ENCODE measurements at places on chromosomes 16 and 17. TPM values are rescaled to one million over a fixed set of nuclear protein-coding genes. Genes with fewer than 3 reads are reported as not detected.
A peak's percentile ranks its signal among the peaks of the same experiment; 100 is the strongest.

SGCA gene
- polyA plus RNA-seq: not detected

NAGS gene
- 54.9 TPM for polyA plus RNA-seq

C16orf92 gene
- not detected for polyA plus RNA-seq

ARSG gene
- not detected for polyA plus RNA-seq

CCL13 gene
- 7.6 TPM for polyA plus RNA-seq

PLA2G10 gene
- 8.0 TPM for polyA plus RNA-seq

ITGB3 gene
- 0.67 TPM for polyA plus RNA-seq

GRCh38 chr17:82613283-82614094 is 34.8 kb downstream of the WDR45B start:
- DNase-seq: no peak

DNA sequence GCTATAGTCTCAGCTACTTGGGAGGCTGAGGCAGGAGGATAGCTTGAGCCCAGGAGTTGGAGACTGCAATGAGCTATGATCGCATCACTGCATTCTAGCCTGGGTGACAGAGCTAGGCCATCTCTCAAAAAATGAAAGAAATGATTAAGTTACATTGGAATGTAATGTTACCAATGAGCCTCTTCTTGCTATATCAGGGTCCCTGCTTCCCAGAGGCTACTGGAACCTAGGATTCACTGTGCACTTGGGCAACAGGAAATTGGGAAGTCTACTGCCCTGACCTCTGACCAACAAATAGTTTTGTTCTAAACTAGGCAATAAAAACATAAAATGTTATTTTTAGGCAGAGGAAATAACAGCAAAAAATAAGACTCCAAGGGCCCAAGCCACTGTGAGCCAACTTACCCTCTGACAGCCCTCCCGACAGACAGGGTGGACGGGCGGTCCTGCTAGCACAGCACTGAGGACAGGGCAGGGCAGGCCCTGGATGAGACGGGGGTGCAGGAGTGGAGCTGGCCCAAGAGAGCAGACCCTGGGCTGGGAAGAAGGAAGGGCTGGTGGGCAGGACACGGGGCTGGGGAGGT is 27.5 kb downstream of the NSMCE1 start:
- no peak for DNase-seq

DNA sequence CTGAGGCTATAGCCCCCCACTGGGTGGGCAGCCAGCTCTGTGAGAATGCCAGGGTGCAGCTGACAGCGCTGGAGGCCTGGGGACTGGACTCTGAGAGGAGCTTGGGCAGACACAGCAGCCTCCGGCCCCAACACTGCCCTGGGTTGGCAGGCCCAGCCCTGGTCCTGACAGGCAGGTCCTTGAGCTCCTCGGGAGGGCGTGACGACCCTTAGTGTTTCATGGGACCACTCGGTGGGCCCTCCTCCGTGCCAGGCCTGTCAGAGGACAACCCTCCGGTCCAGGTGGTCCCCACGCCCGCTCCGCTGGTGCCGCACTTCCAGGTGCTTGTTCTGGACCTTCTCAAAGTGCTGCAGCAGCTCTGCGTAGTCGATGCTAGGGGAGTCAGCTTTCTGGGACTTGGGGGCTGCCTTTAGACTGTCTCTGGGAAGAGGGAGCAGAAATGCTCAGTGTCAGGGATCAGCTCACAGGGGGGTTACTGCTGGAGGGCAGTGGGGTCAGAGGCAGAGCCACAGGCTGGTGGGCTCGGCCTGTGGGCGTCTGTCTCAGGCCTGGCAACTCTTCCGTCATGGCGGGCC is 1.9 kb upstream of the MTSS2 start:
- DNase-seq: no peak

DNA sequence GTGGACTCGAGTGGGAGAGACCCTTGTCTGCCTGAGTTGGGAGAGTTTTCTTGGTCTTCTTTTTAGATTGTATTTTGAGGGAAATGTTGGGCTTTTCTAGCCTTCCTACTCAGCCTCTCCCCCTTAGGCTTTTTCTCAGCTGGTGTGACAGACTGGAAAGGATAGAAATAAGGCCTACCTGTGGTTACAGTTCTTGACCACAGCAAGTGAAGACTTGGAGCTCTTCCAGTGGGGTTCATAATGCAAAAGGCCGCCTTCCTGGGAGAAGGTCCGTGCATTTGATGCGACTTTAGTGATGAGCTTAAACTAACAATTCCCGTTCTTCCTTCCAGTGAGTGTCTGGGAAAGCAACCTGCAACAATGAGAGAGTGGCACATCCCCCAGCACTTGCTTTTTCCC is 56.8 kb downstream of the B9D1 start:
- DNase-seq: no peak

DNA sequence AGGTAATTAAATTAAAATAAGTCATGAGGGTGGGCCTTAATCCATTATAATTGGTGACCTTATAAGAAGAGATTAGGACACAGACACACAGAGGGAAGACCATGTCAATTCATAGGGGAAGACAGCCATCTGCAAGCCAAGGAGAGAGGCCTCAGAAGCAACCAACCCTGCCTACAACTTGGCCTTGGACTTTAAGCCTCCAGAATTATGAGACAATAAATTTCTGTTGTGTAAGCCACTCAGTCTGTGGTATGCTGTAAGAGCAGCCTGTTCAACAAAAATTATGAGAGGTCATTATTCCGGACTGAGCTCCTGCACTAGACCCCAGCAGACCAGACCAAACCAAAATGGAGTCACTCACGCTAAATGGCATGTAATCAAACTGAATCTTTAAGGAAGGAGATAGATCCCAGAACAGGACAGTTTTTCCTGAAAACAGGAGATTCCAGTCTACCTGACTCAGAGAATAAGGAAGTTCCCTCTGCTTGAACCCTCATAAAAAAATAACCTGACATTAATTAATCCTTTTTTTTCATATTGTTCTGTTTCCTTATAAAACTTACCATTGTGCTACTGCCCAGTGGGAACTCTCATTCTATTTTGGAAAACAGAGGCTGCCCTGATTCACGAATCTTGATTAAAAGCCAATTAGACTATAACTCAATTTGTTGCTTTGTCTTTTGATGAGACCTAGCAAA is 74.3 kb downstream of the DNAH3 start:
- peak; percentile 92 for DNase-seq

- DNase-seq: no peak
These were observed 26.9 kb upstream of the PHAF1 start for GRCh38 chr16:67082891-67083290.

DNA sequence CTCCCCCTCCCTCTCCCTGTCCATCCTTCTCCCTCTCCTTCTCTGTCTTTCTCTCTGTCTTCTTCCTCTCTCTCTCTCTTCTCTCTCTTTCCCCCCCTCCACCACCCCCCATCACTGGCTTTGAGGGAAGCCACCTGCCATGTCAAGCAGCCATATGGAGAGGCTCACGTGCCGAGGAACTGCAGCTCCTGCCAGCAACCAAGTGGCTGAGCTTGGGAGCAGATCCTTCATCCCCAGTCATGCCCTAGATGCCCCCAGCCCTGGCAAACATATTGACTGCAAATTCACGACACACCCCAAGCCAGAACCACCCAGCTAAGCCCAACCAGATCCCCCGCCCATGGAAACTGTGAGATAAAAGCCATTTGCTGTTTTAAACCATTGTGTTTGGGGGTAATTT is 40.9 kb upstream of the RBFOX3 start:
- no peak for DNase-seq

DNA sequence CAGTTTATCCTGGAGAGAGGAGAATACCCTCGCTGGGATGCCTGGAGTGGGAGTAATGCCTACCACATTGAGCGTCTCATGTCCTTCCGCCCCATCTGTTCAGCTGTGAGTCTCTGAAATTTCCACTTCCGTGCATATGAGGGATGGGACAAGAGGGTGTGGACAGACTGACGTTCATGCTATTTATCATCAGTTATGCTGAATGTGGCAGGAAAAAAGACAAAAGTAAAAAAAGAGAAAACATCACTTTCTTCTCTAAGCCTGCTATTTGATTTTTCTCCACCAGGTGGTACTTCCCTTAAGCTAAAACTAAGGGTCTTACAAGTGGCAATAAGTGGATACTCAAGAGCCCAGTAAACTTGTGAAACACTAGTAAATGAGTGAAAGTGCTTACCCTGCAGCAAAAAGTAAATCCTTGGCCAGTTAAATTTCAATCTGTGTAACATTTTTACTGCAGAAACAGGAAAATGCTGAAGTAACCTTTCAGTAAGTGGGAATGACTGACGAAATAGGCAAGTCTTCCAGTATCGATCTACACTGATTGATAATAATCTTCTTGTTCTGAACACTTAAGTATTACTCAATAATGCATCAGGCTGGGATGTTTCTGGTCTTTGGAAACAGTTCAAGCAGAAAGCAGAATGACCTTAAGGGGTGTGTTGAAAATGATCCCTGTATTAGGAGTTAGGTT is 5.6 kb downstream of the CRYBA1 start:
- no peak for DNase-seq

- DNase-seq: no peak
These were observed 15.2 kb upstream of the METRNL start for GRCh38 chr17:83064021-83064731.

DNA sequence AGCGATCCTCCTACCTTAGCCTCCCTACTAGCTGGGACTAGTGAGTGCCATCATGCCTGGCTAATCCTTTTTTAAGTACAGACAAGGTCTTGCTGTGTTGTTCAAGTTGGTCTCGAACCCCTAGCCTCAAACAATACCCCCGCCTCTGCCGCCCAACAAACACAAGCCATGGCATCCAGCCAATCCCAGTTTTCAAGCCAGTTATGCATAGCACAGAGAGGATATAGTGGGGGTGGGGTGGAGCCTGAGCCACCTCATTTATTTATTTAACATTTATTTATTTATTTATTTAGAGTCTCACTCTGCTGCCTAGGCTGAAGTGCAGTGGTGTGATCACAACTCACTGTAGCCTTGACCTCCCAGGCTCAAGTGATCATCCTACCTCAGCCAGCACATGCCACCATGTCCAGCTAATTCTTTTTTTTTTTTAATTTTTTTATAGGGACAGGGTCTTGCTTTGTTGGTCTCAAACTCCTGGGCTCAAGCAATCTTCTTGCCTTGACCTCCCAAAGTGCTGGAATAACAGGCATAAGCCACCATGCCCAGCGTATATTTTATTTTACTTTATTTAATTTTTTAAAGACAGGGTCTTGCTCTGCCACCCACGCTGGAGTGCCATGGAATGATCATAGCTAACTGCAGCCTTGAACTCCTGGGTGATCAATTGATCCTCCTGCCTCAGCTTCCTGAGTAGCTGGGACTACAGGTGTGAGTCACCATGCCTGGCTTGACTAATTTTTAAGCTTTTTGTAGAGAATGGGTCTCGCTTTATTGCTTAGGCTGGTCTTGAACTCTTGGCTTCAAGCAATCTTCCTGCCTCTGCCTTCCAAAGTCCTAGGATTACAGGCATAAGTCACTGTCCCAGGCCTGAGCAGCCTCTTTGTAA is 26.2 kb upstream of the KLHL11 start:
- DNase-seq: no peak

DNA sequence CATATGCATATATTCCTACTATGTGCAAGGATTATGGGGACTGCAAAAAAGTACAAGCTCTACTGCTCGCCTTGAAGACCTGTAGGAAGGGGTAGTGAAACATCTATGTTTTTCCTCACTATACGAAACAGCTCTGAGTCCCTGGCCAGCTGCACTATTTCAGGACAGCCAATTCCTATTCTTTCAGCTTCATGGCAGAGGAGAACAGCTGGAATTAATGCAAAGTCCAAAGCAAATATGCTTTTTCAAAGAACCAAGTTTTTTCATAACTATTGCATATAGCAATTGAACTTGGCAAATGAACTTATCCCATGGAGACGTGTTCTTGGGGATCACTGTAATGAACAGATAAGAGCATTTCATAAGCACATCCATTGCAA is 122.3 kb downstream of the SPACA3 start:
- no peak for DNase-seq

DNA sequence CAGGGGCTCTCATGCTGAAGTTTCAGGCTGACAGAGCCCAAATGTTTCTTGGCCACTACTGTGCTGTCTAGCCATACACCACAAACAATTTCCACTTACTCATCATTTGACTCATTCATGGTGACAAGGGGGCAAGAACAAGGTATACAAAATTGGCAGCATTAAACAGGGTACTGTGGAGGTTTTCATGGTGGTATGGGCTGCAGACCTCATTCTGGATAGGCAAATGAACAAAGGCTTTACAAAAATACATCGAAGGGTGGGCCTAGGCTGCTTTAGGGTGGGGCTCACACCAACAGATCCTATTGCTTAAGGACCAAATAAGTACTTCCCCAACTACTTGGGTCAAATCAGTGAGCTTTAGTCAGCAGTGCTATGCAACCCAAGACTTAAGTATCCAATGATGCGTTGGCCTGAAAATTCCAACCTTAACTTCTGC is 53.0 kb downstream of the N4BP1 start:
- DNase-seq: no peak

DNA sequence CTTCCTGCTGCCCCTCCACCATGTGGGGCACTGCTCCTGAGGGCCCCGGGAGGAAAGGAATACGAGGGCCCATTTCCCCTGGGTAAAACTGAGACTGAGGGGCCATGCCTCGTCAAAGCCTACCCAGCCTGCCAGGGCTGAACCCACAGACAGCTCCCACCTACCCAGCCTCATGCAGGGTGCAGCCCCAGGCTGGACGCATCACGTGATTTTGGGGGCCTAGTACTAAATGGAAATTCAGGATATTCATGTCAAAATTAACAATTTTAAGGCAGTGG is 3.4 kb upstream of the OSGIN1 start:
- no peak for DNase-seq

- no peak for DNase-seq
These were observed 54.1 kb downstream of the TNFRSF13B start for GRCh38 chr17:16917671-16918394.

DNA sequence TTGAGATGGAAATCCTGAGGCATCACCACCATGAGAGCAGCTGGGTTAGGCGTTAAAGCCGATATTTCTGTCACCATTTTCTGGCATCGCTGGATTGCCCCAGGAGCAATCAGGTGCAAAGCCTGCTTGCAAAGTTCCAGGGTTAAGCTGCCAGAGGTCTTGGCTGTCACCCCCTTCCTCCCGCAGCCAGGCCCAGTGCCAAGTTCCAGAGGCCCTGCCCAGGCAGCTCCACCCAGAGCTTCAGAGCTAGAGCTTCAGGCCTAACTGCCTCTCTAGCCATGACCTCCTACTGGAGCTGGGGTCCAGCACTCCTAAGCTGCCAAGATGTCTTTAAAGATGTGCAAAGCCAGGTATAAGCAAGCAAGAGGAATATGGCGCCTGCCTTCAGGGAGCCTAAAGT is 8.8 kb upstream of the TMEM238L start:
- no peak for DNase-seq

GRCh38 chr17:17079761-17080160 is 37.5 kb downstream of the MPRIP start:
- no peak for DNase-seq

- no peak for DNase-seq
These were observed 42.1 kb upstream of the TAOK1 start for GRCh38 chr17:29347831-29348629.

- DNase-seq: no peak
These were observed 36.1 kb downstream of the NLK start for GRCh38 chr17:28078341-28079229.
